ENCODE measurements at places on chromosomes 2 and 18. TPM values are rescaled to one million over a fixed set of nuclear protein-coding genes. Genes with fewer than 3 reads are reported as not detected.
A peak's percentile ranks its signal among the peaks of the same experiment; 100 is the strongest.

COLEC12 gene
- total RNA-seq: 79.2 TPM

DLX2 gene
- not detected for total RNA-seq

PDE1A gene
- total RNA-seq: 5.2 TPM

- DNase-seq: no peak
Measured at GRCh38 chr2:170812710-170813600, 3.7 kb upstream of the GAD1 start.

DNA sequence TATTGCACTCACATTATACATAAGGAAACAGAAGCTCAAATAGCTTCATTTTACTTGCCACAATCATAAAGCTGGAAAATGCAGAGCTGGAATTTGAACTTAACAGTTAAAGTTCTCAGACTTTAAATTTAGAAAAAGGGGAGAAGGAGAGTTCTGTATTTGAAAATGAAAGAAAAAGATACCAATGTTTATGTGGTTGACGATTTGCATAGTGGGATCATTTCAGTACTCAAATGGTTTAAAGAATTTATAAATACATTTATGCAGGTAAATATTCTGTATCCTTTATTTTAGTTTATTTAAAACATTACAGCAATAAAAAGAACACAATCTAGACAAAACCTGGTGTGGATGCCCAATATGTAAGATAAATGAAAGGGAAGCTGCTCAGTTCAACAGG is 25.5 kb upstream of the STAT4 start:
- DNase-seq: no peak

DNA sequence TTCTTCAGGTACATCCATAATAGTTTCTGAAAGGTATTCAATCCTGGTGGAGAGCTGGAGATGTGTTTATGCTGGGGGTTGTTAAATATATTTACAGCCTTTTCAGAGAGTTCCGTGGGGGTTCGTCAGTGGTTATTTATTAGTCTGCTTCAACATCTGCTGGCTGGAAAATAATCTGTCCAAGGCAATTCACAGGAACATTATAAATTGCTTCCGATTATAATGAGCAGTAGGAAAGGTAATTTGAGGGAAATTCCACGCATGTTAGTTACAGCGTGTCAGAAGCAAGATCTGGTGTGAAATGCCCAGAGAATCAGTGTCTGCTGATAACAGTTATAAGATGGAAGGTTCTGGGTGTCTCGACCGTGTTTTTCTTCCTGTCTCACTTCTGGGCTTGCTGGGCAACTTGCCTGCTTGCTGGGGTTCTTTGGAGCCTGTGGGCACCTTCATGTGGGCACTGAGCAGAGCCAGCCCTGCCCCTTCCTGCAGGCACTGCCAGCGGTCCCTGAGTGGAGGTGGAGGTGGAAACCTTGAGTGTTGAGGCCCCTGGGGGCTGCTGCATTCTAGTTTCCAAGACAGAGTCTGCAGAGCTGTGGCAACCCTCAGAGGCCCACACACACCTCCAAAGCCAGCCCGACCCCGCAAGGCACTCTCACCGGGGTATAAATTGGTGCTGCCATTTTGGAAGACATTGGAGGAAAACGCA is 185.7 kb downstream of the FAM210A start:
- DNase-seq: no peak

GRCh38 chr2:136212426-136213378 is 94.8 kb upstream of the CXCR4 start:
- DNase-seq: no peak

DNA sequence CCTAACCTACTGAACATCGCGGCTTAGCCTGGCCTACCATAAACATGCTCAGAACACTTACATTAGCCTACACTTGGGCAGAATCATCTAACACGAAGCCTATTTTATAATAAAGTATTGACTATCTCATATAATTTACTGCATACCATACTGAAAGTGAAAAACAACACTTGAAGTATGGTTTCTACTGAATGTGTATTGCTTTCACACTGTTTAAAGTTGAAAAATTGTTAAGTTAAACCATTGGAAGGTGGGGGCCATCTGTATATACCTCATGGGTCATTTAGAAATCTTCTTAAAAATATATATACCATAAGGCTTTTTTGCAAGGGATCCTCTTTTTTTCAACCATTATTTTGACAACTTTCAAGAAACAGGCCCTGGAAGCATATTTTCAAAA is 16.5 kb downstream of the RNF149 start:
- no peak for DNase-seq

- DNase-seq: no peak
Measured at GRCh38 chr2:225137971-225138370, 95.7 kb upstream of the DOCK10 start.

DNA sequence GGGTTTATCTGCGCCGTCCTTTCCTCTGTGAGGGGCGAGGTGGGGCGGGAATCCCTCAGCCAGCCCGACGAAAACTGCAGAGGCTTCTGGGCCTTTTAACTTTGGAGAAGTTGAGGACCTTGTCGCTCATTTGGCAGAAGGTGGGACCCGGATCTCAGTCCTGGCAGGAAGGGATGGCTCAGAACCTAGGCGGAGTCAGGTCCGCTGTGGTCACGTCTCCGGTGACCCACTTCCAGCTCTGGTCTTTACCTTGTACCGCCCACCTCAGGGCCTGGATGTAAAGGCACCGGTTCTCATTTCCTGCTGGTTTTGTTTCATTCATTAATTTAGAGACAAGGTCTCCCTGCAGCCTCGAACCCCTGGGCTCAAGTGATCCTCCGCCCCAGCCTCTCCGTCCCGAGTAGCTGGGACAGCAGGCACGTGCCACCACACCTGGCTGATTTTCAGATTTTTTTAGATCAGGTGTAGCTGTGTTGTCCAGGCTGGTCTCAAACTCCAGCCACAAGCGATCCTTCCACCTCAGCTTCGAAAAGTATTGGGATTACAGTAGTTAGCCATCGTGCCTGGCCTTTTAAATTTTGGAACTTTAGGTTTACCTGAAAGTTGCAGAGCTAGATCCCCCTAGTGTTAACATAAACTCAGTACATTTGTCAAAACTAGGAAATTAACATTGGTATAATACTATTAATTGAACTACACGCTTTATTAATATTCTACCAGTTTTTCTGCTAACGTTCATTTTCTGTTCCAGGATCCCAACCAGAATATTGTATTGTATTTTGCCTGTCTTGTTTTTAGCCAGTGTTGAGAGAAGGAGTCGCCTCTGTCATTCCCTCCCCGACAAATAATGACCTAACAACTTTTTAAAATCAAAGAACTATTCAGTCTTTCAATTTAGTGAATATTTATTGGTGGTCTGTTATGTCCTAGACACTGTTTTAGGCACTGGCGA is 852 bp downstream of the POLI start:
- no peak for DNase-seq

- no peak for DNase-seq
Measured at GRCh38 chr2:160253440-160254188, 53.5 kb upstream of the ITGB6 start.

- peak; percentile 56 for DNase-seq
Measured at GRCh38 chr2:27016801-27017325, 15.9 kb upstream of the TMEM214 start.

- no peak for DNase-seq
Measured at GRCh38 chr2:148338541-148338940, 306.0 kb upstream of the EPC2 start.

GRCh38 chr2:111148225-111148873 is 27.6 kb downstream of the BCL2L11 start:
- DNase-seq: no peak

DNA sequence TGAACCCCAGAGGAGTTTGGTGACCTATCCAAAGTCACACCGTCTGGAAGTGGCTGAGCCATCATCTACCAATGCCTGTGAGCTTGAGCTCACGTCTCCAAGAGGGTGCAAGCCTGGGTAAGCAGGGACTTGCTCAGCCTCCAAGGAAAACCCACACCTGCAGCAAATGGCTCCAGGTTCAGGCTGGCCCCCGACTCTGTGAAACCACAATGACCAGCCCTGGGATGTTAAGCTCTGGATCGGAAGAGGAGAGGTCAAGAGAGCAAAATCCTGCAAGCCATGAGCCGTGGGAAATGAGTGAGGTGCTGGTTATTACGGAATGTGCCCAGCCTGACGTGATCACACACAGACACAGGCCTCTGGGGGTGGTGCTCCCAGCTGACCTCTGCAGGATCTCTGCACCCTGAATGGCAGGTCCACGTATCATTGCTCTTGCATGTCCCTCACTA is 94.1 kb upstream of the OTOS start:
- peak; percentile 19 for DNase-seq

DNA sequence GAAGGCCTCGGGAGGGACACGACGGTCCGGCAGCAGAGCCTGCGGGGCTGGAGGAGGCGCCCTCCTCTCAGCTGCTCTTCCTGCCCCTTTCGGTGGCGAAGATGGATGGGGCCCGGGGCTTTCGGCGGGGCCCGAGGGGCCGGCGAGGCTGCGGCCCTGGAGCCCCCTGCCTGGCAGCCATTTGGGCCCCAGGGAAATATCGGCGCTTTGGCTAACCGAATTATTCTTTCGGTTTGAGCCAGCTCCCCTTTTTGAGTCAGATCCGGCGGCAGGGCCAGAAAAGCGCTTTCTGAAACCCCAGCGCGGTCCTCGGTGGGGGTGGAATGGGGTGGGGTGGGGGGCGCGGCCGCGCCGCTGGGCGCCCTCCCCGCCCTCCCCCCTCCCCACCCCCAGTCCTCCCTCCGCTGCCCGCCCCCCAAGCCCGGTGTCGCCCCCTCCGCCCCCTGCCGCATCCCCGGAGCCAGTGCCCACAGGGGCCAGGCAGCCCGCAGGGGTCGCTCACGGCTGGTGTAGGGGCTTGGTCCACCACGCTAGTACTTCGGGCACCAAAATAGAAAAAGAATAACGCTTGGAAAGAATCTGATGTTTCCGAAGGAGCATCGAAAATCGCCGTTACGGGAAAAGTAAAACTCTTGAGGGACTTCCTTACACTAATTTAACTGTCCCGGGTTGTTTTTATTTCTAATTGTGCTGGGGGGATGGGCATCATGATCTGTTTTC is 9.1 kb upstream of the ARID5A start:
- no peak for DNase-seq

- DNase-seq: no peak
Measured at GRCh38 chr18:58536534-58537271, 92.2 kb downstream of the ALPK2 start.

DNA sequence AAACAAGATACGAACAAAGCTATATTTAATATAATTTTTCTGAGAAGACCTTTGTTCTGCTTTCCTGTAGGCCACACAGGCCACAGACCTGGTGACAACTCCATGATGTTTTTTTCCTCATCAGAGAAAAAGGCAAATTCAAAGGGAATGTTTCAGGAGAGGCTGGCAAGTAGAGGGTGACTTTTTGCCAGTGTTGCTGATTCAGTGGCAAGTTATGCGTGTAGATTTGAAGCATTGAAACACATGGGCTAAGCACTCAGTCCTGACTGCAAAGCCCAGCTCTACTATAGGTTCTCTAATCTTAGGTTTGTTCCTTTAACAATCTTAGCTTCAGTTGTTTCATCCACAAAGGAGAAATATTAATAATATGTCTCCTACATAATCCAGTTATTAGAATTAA is 499.8 kb downstream of the SUCLG1 start:
- no peak for DNase-seq

DNA sequence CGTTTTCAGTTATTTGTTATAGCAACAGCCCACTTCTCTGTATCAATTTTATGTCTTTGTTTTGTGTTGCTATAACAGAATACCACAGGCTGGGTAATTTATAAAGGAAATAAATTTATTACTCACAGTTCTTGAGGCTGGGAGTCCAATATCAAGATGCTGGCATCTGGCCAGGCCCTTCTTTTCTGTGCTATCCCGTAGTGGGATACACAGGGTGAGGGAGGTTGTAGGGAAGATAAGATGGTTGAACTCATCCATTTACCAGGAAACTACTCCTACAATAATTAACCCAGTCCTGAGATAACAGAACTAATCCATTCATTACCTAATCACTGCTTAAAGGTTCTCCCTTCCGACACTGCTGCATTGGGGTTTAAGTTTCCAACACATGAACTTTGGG is 220.7 kb downstream of the TPGS2 start:
- no peak for DNase-seq

- DNase-seq: no peak
Measured at GRCh38 chr2:118040891-118041290, 27.0 kb upstream of the CCDC93 start.

DNA sequence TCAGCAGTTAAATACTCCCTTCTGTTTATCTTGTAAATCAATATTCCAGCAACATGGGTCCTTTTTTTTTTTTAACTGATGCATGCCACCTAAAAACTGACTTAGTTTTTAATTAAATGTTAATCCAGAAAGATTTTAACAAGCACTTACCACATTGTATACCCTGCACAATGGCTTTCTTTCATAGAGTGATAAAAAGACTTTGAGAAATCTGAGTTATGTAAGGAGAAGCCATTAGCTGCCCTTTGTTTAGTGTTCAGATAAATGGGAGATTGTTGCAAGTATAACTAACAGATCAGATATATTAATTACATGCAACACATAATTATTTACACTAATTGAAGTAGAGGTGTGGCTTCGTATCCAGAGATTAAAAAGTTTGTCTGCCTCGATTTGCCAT is 22.7 kb upstream of the NFATC1 start:
- DNase-seq: no peak

GRCh38 chr2:24160761-24161160 is 14.1 kb upstream of the FAM228A start:
- no peak for DNase-seq

DNA sequence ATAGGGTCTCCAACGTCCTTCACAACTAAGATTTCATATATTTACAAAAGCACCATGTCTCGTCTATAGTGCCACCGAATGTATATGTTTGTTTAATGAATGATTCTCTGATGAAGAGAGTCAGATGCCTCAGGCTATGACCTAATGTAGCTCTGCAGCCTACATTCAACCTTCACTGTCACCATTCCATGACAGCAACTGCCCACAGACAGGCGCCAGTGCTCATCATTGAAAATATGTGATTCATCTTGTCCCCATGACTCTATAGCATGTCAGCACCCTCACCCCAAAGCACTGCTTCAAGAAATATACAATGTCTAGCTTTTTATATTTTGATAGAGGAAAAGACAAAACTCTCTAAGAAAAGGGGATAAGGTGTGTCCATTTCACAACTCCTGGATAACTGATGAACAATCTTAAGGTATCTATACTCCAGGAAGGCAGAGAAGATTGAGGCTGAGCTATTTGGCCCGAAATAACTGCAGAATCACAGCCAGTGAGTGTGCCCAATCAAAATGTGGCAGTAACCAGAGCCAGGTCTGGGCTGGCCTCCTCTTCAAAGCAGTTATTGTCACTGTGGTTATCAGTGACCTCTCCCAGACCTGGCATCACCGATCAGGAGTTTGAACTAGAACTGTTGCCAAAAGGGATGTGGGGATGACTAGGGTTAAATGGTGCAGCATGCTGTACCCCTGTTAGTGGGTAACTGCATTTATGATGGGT is 246.6 kb downstream of the SETBP1 start:
- no peak for DNase-seq

- DNase-seq: no peak
Measured at GRCh38 chr2:234533626-234534025, 36.7 kb upstream of the ARL4C start.

Measured in lower lobe of right lung (tissue), 2 donors.